Eye (tissue), 1 donor: ENCODE measurements at places on chromosomes 1 and 21.
A peak's percentile ranks its signal among the peaks of the same experiment; 100 is the strongest.

- no peak for DNase-seq
Measured at GRCh38 chr1:37714689-37715088, 22.4 kb downstream of the CDCA8 start.

DNA sequence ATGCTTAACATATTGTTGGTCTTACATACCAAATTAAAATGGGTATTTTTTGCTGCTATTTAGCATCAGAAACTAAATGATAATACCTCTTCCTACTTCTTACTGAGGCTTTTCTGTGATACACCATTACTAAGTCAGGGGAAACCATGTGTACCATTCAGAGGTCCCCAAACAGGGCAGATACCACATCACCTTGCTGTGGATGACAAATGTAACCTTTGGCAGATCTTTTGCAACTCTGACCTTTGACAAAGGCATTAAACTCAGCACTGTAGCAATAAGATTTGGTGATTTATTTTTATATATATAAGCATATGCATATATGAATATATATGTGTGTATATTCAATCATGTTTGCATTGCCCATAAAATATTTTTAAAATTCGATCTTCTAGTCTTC, 2.9 kb downstream of the FAM177B start:
- no peak for DNase-seq

- DNase-seq, result no peak
Measured at GRCh38 chr1:77434967-77435366, 153.1 kb downstream of the AK5 start.

DNA sequence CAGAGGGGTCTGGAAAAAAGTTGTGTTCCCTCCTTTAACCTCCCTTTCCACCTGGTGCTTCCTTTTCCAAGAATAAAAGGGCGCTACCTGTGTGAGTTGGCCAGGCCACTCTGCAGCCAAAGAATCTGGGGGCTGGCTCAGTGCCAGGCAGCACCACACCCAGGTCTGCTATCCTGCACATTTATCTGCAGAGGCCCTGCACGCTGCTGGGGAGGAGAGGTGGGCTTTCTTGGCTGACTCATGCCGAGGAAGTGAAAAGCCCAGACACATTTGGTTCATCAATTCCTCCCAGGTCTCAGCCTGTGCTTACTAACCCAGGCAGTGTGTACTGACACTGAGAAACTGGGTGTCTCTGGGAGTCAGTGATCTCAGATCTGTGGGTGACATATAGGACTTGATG, 79.8 kb upstream of the F3 start:
- DNase-seq, result no peak

DNA sequence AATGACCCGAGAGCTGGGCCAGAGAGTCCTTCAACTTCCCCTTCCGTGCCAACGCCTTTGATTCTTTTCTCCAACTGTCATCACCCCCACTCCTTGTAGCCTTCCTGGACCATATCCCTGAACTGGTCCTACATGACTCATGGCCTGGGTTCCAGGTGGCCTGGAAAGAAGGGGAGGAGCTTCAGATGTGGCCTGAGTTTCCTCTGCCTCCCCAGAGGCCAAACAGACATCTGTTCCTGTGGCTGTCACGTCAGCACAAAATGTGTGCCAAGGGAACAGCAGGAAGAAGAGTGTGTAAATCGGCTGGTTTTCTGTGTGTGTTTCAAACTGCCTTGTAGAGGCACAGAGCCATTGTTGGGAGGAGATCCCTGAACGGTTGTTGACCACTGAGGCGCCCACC, 24.9 kb upstream of the KIRREL1 start:
- peak; percentile 63 for DNase-seq

- peak; percentile 38 for DNase-seq
Measured at GRCh38 chr1:43582162-43582566, 51.5 kb downstream of the PTPRF start.
